Glomerular endothelial cell (primary cell): ENCODE measurements at places on chromosomes 3 and 15. TPM values are rescaled to one million over a fixed set of nuclear protein-coding genes. Genes with fewer than 3 reads are reported as not detected.

CPNE9 gene
- not detected in 2 replicates for total RNA-seq

GLT8D1 gene
- 93.5 and 93.6 TPM in 2 replicates for total RNA-seq

FOXB1 gene
- total RNA-seq, result not detected in 2 replicates

KBTBD12 gene
- total RNA-seq, result not detected in 2 replicates

DGKG gene
- 3.8 and 4.4 TPM in 2 replicates for total RNA-seq

SELENOT gene
- 130 and 133 TPM in 2 replicates for total RNA-seq

SAMMSON gene
- not detected in 2 replicates for total RNA-seq

ATP13A5 gene
- not detected in 2 replicates for total RNA-seq

DNA sequence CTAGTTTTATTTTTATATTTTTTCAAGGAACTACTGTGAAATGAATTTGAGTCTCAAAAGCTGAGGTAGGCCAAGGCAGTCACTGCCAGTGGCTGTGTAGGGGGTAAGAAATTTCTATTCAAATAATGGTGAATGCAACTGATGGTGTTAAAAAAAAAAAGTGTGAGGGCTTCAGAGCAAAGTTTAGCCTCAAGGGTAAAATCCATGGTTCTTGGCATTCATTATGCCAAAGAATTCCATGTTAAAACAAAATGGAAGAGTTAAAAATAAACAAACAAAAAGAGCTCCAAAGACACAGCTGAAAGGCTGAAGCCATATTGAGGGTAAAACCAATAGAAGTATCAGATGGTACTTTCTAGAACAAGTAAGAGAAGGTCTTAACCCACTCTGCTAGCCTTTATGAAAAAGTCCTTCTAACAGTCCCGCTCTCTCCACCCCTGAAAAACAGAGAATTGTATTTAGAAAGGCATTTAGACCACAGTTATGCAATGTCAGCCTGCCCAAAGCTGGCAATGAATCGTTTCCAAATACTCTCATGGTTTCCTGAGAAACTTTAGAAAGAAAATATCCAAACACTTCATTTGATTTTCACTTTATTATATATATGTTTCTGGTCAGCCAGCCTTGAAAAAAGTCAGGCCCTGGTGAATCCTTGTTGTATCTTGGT lies 158.4 kb upstream of the GMNC start:
- no peak for DNase-seq

DNA sequence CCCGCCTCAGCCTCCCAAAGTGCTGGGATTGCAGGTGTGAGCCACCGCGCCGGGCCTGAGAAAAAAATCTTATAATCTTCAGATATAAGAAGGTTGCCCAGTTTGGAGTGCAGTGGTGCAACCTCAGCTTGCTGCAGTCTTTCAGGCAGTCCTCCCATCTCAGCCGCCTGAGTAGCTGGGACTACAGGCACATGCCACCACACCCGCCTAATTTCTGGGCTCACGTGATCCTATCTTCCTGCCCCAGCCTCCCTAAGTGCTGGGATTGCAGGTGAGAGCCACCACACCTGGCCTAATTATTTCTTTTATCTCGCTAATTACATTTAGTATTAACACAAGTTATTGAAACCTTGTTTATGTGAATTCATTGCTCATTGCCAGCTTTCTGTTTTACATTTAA lies 13.5 kb downstream of the PAK2 start:
- no peak for DNase-seq

DNA sequence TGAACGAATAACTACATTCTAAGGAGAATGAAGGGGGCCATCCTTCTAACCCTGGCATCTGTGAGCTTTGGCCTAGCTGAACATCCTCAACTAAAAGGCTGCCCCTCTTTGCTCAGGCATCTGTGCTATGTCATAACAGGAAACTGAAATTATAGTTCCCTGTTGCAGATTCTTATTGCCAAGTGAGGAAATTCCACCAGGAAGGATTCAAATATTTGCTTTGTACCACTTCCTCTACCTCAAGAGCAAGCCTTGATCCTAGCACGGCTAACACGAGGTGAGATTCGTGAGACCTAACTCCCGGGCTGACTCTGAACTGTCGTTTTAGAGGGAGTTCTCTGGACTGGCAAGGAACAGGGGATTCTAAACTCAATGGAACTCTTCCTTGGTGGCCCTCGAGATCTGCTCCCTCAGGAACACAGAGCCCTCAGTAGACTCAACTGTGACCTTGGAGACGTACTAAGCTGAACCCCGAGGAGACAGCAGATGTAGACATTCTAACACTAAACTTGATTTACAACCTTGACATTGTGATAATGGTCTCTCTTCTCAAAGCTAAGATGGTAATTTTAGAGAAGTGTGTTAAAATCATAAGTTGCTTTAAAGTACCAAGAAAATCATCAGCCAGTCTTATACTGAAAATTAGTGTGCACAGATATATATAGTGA lies 4.2 kb downstream of the SPG21 start:
- DNase-seq, result no peak

DNA sequence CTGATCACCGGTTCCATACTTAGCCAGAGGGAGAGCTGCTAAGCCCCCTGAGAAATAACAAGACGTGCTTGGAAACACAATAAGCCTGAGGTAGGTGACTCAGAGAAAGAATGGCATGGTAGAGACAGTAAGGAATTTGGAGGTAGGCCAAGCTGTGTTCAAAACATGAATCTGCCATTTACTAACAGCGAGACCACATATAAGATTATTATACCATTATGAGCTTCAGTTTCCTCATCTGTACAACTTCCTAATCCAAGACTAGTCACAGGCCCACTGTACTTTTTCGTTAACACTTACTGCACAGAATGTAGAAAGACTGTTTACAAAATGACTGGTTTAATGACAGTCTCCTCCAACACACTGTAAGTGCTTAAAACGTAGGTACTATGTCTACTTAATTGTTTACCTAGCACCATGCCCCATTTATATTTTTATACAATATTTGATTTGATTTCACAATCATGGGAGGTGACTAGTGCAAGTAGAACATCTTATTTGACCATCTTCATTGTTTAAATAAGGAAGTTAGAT lies 25.7 kb downstream of the ATOSA start:
- DNase-seq, result no peak

DNA sequence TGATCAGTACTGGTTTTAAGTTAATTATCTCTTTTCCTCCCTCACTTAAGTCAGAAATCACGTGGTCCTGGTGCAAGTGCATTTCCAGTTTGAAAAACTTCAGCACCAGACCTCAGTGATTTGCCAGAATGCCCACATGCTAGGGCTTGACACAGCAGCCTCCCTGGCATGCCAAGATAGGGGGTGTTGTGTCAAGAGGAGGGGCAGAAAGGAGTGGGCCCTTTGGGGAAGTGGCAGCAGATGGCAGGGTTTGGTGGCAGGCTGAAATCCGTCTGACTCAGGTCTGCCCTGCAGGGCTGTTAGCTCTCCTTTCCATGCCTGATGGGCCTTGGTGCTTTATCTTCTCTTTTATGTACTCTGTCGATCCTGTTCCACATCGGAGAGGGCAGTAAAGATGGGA lies 23.4 kb downstream of the PXK start:
- DNase-seq, result no peak

DNA sequence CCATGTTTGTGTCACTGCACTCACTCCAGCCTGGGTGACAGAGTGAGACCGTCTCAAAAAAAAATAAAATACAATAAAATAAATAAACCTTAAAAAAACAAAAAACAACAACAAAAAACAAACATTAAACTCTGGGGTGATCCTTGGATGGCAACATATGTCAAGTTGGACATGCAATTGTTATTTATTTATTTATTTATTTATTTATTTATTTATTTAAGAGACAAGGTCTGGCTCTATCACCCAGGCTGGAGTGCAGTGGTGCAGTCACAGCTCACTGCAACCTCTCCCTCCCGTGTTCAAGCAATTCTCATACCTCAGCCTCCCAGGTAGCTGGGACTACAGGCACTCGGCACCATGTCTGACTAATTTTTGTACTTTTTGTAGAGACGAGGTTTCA lies 275.5 kb downstream of the VPS13C start:
- DNase-seq, result no peak

DNA sequence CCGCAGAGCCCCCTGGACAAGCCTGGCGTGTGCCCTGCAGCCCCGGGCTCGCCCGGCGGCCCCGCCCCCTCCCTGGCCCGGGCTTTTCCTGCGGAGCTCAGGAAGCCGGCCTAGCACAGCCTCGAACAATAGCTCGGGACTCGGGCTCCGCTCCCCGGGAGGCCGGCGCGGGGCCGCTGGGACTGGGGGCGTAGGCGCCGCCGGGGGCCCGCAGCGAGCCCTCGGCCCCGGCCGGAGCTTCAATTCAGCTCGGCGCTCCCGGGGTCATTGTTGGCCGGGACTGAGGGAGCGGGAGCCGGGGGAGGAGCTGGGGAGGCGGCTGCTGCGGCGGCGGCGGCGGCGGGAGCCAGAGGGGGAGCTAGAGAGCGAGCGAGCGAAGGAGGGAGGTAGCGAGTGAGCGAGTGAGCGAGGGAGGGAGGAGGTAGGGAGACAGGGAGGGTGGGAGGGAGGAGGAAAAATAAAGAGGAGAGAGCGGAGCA lies 41.0 kb upstream of the ROPN1 start:
- no peak for DNase-seq

- DNase-seq, result no peak
Measured at GRCh38 chr3:147409143-147410115, at the start of gene ZIC1. TSS of gene ZIC1 (plus strand) at chr3:147409365. CDS start at chr3:147410113, 748 bp downstream.

DNA sequence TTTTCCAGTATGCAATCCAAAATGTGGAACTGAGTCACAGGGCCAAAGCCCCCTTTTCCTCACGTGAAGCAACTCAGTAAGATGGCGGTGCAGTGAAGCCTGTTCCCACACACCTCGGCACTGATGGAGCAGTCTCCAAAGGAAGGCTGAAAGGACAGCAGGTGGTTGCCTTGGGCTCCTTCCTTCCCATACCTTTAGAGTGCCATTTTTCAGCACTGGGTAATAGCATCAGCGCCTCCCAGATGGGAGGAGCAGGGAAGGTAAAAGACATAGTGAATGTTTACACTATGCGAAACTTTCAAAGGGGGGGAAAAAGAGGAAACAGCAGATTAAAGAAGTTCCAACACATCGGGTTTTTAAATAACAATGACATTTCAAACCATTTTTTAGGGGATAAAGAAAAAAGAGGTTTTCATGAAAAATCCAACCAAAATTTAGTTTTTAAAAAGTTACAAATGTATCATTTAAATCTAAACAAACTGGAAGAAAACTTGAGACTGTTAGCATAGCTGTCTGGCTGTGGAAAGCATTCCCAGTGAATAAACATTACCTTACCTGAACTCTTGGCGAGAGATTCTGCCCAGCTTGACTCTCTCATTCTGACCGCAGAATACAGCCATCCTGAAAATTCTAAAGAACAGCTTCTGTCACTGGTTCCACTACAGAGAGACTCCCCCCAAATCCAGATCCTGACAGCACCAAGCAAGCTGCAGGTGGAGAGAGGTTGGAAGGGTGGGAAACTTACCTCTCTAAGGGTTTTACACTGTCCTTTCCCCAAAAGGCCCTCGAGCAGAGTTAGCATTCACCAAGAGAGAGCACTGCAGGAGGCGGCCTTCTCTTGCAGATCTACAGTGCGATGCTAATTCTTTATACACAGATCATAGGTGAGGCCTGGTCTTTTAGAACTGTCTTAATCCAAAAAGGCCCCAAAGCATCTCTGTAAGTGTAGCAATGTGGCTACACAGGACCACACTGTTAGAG lies 32.6 kb downstream of the ABCC5 start:
- DNase-seq, result no peak

DNA sequence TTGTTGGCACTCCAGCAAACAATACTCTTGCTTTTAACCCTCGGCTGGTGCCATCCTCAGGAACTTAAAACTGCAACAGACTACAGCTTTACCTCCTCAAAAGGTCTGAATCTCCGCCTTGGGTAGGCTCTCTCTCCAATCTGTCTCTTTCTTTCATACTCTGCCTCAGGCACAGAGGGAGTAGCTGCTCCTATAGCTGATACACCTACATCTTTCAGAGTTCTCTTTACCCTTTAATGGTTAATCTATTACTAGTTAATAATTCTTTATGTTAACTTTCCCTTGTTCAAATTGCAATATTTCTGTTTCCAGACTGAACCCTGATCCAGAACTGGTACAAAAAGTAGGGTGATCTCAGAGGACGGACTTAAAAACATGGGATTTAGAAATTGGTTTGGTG lies 66.2 kb downstream of the MAP4 start:
- DNase-seq, result no peak

DNA sequence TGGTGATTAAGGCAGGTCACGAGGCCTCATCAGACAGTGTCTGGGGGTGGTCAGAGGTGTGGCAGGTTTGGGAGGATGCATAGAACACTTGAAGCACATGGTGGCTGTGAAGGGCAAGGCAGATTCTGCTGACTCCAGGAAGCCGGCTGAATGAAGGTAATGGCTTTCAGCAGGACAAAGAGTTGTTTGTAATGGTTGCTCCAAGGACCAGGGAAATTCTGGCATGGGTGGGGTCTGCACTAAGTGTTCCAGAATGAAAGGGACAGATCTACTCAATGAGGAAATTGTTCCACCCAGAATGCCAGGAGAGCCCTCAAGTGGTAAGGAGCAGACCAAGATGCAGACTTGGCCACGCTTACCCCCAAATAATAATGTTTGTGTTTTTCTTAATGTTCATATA lies 70.7 kb upstream of the ACAD9 start:
- DNase-seq, result no peak

DNA sequence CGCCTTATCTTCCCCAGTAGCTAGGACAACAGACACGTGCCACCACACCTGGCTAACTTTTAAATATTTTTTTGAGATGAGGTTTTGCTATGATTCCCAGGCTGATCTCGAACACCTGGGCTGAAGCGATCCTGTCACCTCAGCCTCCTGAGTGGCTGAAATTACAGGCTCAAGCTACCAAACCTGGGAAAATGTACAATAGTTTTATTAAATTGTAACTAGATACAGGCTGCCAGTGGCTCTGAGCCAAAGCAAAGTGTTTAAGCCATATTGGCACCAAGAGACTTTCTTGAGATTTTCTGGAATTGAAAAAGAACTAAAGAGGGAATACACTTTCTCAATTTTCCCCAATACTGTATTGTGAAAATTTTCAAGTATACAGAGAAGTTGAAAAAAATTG lies 204.3 kb downstream of the SUCLG2 start:
- DNase-seq, result no peak

GRCh38 chr3:123682302-123682701 lies 97.4 kb upstream of the HACD2 start:
- DNase-seq, result no peak

DNA sequence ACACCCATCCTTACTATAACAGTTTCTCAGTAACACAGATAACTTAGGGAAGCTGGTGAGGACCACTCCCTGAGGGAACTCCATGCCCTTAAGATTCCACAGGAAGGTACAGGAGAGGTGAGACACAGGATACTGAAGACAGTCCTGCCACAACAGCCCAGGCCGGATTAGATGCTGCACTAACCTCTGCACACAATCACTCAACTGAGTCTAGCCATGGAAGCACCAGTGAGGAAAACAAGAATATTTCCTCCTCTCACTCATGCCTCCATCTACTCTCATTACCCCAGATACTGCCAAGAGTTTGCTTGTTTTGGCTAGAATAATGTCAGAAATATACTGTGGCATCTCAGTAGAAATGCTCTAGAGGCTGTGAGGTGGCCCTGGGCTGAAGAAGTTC lies 3.7 kb downstream of the ANO10 start:
- DNase-seq, result no peak
